NCI-H774 (cell line): ENCODE measurements at places on chromosomes 3 and 15.
A peak's percentile ranks its signal among the peaks of the same experiment; 100 is the strongest.

- no peak for DNase-seq
These were observed 29.8 kb upstream of the APOD start for GRCh38 chr3:195613468-195614069.

DNA sequence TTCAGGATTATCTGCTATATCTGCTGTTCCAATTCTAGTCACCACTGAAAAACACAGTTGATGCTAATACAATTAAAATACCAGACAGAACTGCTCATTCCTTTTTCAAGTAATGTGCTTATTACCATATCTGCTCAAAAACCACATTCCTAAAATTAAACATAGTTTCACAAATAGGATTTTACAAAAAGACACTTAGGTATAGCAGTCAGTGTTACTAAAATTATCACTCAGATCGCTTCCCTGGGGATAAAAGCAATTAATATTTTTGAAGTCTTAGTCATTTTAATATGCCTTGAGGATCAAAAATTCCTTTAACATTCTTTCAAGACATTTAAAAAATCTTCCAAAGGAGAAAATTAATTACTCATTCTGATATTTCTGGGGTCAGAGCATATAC lies 71.5 kb downstream of the RAD18 start:
- DNase-seq, result no peak

DNA sequence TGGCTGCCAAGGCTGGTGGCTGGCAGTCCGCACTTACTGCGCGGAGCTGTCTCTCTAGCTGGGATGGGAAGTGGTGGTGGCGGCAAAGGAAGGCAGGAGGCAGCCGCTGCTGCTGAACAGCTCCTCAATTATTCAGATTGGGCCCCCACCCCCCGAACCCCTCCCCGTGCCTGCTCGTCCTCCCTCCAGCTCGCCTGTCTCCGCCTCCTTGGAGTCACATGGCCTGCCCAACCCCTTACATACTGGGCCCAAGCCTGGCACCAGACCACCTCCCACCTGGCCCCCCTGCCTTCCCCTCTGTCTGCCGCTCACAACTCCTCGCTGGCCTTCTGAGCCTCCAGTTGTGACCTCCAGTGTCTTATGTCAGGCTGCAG lies at the start of gene SLC7A14:
TSS of gene SLC7A14 (minus strand) at position 139 of the 374 bp plus-strand sequence. CDS start 59,139 bp downstream, outside the sequence.
- DNase-seq, result peak; percentile 39

- no peak for DNase-seq
These were observed 48.7 kb downstream of the CORO2B start for GRCh38 chr15:68627476-68627875.

DNA sequence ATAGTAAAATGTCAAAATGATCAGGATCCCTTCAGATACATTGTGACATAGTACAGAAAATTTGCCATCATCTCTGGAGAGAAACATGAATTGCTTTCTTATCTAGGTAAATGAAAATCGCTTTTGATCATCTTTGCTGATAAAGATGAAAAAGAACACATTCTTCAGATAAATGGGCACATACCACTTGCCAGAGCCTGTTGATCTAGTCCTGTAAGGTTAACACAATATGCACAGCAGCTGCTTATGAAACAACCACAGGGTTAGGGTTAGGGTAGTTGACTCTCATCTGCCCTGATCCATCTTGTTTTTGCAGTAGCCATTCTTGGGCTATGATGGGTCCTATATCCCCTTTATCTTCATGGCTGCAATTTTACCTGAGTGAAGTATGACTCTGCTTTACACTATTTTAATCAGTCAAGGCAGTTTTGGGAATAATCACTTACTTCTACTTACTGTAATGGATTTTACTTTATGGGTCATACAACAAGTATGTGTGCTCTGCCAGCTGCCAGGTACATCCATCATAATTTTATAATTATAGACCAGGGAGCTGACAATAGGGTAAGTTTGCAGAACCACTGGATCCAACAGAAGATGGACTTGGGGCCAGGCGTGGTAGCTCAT lies 12.6 kb upstream of the SPINK8 start:
- no peak for DNase-seq

DNA sequence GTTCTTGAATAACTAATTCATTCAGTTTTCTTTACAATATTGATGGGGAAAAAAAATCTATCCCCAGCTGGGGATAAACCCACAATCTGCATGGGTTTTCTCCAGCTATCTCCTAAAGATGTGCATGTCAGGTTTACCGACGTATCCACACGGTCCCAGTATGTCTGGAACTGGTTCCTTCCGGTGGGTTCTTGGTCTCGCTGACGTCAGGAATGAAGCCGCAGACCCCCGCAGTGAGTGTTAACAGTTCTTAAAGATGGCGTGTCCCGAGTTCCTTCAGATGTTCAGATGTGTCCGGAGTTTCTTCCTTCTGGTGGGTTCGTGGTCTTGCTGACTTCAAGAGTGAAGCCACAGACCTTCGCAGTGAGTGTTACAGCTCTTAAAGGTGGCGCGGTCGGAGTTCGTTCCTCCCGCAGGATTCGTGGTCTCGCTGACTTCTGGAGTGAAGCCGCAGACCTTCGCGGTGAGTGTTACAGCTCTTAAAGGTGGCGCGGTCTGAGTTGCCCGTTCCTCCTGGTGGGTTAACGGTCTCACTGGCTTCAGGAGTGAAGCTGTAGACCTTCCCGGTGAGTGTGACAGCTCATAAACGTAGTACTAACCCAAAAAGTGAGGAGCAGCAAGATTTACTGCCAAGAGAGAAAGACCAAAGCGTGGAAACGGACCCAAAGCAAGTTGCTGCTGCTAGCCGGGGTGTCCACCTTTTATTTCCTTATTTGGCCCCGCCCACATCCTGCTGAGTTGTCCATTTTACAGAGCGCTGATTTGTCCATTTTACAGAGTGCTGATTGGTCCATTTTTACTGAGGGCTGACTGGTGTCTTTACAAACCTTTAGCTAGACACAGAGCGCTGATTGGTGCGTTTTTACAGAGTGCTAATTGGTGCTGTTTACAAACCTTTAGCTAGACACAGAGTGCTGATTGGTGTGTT lies 195.1 kb upstream of the NR2F2 start:
- no peak for DNase-seq

DNA sequence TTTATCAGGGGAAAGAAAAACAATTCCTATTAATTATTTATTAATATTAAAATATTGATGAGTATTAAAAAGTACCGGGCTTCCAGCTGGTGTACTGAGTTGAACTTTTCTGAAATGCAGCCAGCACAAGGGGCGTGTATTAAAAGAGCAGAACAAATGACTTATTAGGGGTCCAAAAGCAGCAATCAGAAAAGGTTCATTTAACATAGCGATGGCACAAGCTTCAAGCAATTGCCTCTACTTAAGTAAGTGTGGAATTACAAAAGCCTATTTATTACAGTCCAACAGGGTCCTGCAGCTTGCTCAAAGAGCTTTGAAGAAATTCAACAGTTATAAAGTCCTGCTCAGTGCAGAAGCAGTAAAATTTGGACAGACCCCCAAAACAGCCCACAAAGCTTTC lies 285.6 kb downstream of the EPHA3 start:
- no peak for DNase-seq

- DNase-seq, result no peak
These were observed 27.1 kb downstream of the CFAP161 start for GRCh38 chr15:81161160-81161673.

DNA sequence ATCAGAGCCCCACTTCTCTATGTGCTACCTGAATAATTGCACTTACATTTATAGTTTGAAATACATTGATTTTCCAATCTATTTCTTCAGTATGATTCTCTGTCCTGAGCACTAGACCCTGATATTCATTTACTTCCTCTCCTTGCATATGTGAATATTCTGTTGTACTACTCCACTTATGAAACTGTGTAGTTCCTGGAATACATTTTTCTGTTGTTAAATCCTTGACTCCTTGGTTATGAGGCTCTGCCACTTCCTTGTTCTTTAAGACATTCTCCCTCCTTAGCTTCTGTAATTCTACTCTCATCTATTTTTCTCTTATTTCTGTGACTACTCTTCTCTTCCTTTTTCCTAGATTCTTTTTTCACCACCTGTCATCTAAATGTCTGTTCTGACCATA lies 12.9 kb upstream of the MGA start:
- DNase-seq, result no peak

DNA sequence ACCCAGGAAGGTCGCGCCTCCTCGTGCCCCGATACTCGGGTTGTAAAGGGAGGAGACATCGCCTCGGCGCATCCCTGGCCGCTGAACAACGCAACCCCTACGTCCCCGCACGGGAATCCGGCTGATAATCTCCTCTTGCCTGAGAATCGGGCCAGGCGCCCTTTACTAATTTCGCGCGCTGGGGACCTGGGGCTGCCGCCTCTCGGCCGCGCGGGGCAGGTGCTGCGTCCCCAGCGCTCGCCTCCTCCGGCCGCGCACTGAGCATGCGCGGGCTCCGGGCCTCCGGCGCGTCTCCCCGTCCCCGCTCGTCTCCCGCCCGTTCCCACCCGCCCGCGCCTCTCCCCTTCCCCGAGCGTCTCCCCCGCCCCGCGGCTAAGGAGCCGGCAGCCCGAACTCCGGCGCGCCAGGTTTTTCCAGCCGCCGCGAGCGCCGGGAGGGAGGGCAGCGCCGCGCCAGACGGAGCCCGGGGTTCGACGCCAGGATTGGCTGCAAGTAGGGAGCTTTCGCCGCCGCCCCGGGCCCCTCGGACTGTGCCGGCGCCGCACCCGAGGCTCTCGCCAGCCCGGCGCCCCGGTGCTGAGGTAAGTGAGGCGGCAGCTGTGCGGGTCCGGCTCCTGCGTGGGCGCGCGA lies at the start of gene CNTN4:
TSS of gene CNTN4 (plus strand) at position 469 of the 630 bp plus-strand sequence.
- DNase-seq, result peak; percentile 89

DNA sequence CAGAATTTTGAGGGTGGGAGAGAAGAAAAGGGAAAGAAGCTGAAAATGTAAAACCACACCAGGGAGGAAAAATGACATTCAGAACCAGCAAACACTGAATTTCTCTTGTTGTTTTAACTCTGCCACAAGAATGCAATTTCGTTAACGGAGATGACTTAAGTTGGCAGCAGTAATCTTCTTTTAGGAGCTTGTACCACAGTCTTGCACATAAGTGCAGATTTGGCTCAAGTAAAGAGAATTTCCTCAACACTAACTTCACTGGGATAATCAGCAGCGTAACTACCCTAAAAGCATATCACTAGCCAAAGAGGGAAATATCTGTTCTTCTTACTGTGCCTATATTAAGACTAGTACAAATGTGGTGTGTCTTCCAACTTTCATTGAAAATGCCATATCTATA lies 15.5 kb downstream of the GREM1 start:
- DNase-seq, result no peak

DNA sequence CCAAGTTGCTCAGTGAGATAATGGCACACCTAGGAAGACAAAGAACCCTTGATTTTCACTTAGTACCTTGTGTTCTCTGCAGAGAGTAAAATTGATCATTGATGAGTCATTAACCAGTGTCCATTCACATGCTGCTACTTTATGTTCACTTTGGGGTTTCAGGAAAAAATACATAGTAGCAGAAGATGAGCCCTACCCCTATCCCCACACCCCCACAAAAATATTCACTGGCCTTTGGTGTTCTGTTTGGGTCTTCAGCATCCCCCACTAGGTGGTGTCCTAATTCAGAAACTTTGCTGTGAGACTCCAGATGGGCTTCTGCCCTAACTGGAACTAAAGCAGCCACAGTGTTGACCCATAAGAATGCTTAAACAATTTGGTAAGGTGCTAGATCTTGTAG lies 178.8 kb downstream of the KLHL25 start:
- DNase-seq, result no peak

DNA sequence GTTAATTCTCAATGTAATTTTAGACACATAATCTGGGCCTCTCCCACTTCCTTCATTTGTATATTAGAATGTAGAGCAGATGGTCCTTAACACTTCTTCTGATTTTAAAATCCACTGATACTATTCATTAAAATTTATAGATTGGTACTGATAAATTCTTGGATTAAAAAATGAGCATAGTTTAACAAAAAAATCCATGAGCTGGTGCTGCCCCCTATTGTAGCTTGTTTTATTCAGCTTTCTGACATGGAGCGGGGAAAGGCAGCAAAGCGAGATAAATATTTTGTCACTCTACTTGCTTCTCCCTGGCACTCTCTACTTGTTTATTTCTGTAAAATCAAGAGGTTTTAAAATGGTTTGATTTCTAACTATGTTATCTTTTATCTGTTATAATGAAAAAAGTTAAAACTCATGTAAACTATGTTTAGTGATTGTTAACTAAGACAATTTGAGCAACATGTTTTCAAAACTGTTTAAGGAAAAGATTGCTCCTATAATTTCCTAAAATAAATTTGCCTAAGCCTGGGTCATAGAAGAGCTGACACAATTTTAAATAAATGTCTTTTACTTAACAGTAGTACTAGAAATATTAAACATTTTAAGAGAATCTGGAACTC lies 26.5 kb upstream of the PLOD2 start:
- peak; percentile 21 for DNase-seq

DNA sequence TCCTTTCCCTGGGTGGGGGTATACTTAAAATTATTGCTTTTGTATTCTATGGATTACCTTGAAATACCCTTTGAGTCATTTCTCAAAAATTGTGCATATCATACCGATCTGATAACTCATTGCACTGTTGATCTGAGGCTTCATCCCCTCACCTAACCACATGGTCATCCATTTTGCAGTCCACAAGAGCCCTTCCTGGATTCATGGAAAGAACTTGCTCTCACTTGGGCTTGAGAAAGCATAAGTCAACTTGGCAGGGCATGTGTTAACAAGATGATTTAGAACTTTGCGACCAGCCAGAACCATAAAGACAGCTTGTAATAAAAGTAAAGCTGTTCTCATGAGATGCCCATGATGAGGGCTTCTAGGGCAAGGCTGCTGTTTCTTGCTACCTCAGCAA lies 22.2 kb downstream of the MME start:
- DNase-seq, result no peak

DNA sequence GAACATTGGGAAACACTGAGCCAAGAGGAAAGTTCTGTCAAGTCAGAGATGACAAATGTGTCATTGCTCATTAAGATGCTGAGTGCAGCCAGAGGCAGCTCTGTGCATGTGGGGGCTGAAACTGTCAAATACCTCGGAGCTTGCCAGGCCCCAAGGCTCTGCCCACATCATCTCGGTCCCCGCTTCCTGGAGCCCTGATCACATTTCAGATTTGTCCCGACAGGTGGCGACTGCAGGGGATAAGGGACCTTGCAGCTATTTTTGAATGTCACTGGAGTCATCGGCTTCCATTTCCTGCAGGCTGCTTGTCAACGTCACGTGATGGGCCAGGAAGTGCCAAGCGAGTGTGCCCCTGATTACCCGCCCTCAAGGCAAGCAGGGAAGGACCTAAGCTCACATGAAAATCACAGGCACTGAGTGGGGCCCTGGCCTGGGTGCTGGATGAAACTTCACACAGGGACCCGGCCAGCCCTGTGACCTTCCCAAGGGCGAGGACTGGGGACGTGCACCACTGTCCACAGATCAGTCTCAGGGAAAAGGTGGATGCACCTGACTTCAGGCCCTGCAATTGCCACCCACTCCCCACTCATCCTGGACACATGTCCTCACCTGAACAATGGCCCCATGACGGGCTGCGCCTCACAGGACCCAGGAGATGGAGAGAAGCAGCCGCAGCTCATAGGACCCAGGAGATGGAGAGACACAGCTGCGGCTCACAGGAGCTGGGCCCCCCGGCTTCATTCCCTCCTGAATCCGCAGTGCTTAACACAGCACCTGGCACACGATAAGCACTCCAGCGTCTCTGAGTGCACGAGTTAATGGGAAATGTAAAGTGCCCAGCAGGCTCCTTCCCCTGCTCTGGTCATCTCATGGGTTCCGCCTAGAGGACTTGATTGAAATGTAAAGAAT lies 73.4 kb downstream of the NUP210 start:
- DNase-seq, result no peak
